Panc1 (cell line): ENCODE measurements at places on chromosomes 1 and 21. TPM values are rescaled to one million over a fixed set of nuclear protein-coding genes. Genes with fewer than 3 reads are reported as not detected.
A peak's percentile ranks its signal among the peaks of the same experiment; 100 is the strongest.

GRCh38 chr1:46477153-46477929, 12.3 kb upstream of the DMBX1 start:
- DNase-seq = peak; percentile 42

Gene C1orf94
- not detected for total RNA-seq

GRCh38 chr1:11858968-11859871, 475 bp upstream of the NPPB start:
- no peak for DNase-seq

Gene KRTAP12-2
- not detected for total RNA-seq

GRCh38 chr21:21952566-21952965, 954.4 kb downstream of the NCAM2 start:
- DNase-seq = no peak

DNA sequence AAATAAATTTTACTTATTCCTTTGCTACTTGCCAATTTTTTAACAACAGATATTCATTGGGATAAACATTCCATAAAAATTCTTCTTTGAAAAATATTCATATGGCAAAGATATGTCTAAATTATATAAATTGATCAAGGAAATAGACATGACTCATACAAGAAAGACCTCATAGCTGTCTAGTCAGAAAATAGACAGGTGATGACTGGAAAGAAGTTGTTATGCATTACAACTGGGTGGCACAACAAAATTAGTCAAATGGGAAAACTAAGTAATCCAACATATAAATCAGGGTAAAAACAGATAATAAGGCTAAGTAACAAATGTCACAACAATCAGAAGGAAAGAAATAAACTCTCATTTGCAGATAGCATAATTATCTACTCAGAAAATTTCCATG, 92.0 kb downstream of the USH2A start:
- DNase-seq = no peak

- no peak for DNase-seq
Measured at GRCh38 chr1:115303364-115303763, 34.7 kb downstream of the NGF start.

DNA sequence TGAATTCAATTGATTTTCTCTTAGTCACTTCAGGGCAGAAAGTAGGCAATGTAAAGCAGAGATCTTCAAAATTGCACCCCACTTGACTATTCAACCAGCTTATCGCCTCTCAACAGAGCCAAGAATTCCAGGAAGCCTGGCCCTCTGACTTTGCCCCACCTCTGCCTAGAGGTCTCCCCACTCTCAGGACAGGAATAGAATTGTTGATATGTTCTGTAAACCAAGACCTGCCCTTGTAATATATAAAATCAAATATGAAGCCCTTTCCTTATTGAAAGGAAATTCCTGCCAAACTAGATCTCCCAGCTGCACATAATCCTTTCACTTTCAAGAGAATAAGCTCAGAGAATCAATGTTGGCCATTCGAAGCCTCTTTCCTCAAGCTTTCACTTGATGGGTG, 116.1 kb upstream of the DPT start:
- DNase-seq = no peak

Gene GSTM5
- total RNA-seq = not detected

- DNase-seq = no peak
Measured at GRCh38 chr1:67110352-67110751, 24.4 kb downstream of the C1orf141 start.

Gene CLCNKA
- 0.57 TPM for total RNA-seq

Gene AGO4
- total RNA-seq = 14.8 TPM

Gene HCN3
- total RNA-seq = 7.8 TPM

DNA sequence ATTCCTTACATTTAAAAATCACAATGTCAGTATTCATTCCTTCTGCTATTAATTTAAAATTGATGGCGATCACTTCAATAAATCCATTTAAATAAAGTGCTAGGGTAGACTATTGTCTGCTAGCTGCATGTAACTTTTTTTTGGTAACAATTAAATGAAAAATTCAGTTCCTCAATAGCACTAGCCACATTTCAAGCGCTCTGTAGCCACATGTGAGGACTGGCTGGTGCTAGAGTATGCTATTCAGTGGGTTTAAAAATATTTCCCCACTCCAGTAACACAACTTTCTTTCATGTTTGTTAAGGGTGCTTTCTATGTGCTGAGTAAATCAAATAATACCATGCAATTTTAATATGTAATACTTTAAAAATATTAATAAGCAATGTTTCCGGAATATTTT, 108.2 kb downstream of the LTN1 start:
- DNase-seq = no peak

GRCh38 chr1:117694543-117694942, 88.7 kb downstream of the TENT5C start:
- no peak for DNase-seq

GRCh38 chr1:3714284-3714741, 37.9 kb upstream of the CCDC27 start:
- no peak for DNase-seq

DNA sequence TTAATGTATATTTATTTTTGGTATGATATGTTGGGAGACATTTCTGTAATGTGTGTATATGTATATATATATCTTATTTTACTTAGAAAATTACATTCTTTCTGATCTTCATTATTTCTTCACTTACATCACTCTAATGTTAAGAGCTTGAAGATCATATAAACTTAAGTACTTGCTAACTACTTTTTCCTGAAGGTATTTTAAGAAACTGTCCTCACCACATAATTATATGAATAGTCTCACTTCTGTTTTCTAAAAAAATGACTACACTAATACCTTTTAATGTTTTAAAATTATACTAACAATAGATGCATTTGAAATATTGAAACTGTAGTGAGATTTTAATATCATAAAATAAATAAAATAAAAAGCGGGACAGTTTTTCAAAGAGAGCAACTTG, 377.1 kb downstream of the LRRIQ3 start:
- DNase-seq = no peak

Gene NCAM2
- 2.2 TPM for total RNA-seq

GRCh38 chr1:161705537-161705936, 1.5 kb upstream of the FCRLA start:
- DNase-seq = no peak

DNA sequence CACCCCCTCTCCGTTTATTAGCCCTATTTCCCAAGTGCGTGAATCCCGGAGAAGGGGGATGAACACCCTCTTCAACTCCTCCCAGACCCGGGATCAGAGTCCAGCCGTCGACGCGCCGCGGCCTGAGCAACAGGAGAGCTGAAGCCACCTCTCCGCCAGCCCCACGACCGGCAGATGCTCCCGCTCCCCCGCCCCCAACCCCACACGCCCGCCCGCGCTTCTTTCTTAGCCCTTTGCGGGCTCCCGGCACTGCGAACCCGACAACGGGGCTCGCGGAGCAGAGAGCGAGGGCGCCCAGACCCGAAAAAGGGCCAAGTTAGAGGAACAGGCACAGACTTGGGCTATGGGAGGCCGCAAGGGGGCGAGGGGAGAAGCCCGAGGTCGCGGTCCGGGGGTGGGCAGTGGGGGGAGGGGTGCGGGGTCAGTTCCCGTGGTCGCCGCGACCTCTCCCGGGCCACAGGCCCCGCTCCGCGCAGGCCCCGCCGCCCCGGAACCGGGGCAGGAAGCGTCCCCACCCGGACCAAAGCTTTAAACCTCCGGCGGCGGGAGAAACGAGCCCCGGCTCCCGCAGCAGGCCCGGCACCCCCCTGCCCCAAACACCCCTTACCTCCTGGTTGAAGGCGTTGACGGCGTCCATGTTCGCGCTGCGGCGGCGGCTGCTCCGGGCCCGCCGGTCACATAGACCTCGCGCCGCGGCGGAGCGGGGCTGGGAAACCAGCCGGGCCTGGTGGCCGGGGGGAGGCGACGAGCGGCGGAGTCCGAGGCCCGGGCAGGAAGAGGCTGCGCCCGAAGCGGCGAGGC, 662 bp downstream of the SCAF4 start:
- DNase-seq = no peak

- DNase-seq = no peak
Measured at GRCh38 chr1:31786366-31787060, 22.4 kb upstream of the ADGRB2 start.

GRCh38 chr1:185351734-185352466, 34.9 kb upstream of the IVNS1ABP start:
- DNase-seq = no peak

Gene WDR64
- total RNA-seq = not detected

DNA sequence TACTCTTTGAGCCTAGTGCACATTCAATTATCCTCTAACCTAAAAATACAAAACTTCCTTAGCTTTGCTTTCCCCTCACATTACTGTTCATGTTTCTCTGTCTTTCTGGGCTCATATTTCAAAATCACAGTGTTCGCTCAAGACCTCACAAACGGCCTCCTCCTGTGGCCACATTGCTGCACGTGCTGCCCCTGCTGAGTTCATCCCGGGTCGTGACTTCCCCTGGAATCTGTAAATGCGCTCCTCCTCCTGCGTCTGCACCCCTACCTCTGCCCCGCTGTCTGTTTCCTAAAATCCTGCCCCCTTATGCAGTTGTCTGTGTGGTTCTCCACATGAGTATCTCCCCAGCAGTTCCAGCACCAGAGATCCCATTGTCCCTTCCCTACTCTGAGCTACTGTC, 45.5 kb upstream of the RAVER2 start:
- no peak for DNase-seq

DNA sequence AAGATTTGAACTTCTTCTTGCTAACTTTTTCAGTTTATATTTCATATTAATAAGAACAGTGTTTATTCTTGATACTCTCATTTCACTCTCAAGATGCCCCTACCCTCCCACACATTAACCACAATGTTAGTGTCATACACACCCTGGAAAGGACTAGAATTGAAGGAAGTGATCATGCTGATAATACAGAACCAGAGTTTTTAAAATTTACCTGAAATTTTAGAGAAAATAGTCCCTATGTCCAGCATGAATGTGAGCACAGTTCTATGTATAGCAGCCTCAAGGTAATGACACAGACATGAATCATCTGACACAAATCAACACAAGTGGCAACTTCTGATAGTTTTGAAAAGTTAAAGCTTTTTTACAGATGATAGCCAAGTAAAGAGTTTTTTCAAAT, 26.0 kb downstream of the RGS1 start:
- no peak for DNase-seq

Gene KLHDC7A
- total RNA-seq = 0.31 TPM

Gene VASH2
- total RNA-seq = 1.7 TPM

DNA sequence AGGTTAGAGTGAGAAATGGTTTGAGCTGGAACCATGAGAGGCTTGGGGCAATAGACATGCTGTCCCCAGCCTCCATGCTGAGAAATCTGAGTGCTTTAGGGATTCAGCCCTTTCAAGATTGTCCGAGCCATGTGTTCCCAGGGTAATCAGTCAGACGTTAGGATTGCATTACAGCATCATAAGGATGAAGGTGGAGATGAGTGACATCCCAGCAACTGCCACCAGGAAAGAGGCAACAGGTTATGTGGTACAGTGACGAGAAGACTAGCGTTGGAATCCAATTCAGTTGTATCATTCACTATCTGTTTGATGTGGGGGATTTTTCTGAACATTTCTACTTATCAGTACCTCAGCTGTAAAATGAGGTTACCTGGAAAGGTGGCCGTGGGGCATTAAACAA, 1.7 kb downstream of the CAMK1G start:
- no peak for DNase-seq
